ENCODE measurements at places on chromosomes 3 and 15.
A peak's percentile ranks its signal among the peaks of the same experiment; 100 is the strongest.

- DNase-seq, result peak; percentile 51
These were observed 19.2 kb downstream of the SNX33 start for GRCh38 chr15:75666823-75667501.

GRCh38 chr3:119637679-119638477 is 22.5 kb downstream of the POPDC2 start:
- peak; percentile 74 for DNase-seq

GRCh38 chr3:122661633-122662032 is 19.0 kb upstream of the PARP14 start:
- DNase-seq, result no peak

GRCh38 chr3:149678351-149678950 is 20.6 kb upstream of the WWTR1 start:
- DNase-seq, result no peak

DNA sequence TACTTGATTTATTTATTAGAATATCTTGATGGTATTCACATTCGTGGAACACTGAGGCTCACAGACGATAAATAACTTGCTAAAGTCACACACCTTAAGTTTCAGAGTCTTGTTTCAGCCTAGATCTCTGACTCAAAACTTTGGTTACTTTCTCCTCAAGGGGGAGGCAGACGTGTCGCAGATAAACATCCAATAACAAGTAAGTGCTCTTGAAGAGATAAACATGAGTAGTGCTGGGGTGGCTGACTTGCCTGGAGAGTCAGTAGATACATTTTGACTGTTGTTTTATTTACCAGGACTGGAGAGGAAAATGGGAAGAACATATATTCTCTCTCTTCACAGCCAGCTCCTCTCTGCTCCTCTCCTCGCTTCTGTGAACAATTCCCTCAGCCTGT is 31.3 kb downstream of the FBXO45 start:
- no peak for DNase-seq

DNA sequence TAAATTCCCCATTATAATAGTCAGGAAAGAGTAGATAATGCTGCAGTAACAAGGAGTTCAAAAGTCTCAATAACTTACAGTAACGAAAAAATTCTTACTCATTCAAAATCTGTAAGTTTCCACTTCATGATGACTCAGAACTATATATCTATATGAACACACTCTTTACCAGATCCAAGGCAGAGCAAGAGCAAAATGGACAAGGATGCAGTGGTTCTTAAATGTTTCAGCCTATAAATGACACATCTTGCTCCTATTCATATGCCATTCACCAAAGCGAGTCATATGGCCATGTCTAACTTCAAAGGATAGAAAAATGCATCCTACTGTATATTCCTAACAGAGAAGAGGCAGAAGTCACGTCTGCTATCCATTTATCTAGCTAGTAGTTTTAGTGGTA is 787.7 kb downstream of the NAALADL2 start:
- DNase-seq, result no peak

DNA sequence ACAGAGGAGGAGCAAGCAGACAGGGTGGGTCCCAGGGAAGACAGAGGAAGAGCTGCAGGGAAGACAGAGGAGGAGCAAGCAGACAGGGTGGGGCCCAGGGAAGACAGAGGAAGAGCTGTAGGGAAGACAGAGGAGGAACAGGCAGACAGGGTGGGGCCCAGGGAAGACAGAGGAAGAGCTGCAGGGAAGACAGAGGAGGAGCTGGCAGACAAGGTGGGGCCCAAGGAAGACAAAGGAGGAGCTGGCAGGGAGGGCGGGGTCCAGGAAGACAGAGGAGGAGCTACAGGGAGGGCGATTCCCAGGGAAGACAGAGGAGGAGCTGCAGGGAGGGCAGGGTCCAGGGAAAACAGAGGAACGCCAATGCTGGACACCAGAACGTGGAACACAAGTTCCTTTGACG is 66.5 kb downstream of the PLXNA1 start:
- DNase-seq, result no peak

DNA sequence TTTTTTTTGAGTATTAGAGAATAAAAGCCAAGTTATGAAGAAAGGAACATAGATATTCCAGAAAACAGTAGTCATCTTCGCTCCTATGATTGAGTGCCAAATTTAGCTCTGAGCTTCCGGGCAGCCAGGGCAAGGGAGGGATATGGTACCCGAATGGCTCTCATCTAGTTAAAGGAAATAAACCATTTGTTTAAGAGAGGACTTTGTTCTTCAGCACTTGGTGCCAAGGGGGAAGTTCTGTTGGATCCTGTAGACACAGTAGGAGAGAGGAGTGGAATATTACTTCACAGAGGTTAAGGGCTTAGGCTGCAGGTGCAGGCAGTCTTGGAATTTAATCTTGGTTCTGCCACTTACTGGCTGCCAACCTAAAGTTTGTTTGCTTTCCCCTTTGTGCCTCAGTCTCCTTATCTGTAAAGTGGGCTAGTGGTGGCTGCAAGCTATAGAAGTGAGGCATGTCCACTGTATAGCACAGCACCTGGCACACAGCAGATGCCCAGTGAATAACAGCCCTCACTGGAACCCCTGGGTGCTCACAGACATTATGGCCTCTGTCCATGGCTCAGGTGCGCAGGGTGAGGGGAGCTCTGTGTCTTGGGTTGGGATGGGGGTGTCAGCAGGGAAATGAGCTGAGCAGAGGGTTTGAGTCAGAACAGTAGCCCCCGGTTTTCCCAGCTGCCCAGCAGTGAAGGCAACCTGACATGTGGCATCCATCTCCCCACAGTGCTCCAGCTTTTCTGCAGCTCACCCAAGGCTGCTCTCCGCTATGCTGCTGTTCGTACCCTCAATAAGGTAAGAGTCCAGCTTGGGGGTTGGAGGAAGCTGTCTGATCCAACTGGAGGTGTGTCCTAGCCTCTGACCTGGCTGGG is 10.4 kb downstream of the COPG1 start:
- no peak for DNase-seq

DNA sequence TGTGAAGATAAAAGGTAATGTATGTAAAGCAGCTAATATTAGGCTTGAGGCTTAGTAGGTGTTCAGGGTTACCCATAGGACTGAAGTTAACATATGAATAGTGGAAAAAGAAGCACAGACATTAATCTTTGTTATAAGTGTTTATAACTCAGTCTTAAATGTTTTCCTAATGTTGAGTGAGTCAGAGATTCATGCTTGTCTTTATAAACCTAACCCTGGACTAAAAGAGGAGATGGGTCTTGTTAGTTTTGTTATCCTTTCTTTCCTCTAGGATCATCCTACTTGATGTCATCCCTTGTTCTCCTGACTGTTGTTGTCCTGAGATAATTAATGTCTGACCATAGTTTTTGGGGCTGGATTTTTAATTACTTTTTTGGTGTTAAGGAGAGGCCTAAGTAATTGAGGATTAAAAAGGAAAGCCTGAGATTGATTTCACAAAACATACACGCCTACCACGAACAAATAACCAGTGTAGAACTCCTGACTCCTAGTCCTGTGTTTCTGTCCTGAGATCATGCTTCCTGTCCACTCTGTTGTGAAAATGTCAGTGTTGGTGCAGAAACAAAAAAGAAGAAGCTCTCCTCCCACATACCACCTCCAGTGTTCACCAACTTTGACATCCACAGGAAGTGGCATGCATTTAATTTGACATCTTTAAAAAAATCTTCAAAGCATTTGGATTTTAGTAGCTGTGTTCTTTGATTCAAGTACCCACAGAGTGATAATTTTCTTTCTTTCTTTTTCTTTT is 8.4 kb downstream of the MITF start:
- DNase-seq, result no peak

GRCh38 chr3:185912512-185912911 is 25.3 kb downstream of the TRA2B start:
- DNase-seq, result no peak

GRCh38 chr3:79587150-79587549 is 180.6 kb downstream of the ROBO1 start:
- no peak for DNase-seq

DNA sequence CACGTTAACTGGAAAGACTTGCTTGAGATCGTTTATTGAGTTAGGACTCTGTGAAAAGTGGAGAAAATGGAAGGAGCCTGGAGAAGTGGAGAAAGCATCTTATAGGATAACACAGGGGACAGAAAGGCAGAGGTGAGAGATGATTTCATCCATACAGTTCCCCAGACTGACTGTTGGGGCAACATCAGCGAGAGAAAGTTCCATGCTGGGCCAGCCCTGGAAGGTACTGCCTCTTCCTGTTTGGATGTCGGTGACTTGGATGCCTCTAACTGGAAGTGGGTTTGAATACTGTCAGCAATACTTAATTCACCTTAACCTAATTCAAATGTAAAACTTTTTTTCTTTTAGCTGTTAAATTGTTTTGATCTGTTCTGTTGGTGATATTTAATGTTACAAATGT is 32.3 kb downstream of the ATP13A5 start:
- no peak for DNase-seq

GRCh38 chr3:184610245-184610871 is 48.8 kb downstream of the EPHB3 start:
- DNase-seq, result no peak

GRCh38 chr15:101123222-101123910 is 128.5 kb downstream of the CHSY1 start:
- no peak for DNase-seq

GRCh38 chr3:133921592-133921991 is 25.9 kb upstream of the RAB6B start:
- DNase-seq, result no peak

- DNase-seq, result no peak
These were observed 17.8 kb downstream of the USP3 start for GRCh38 chr15:63522225-63522578.

GRCh38 chr3:172673210-172673679 is 37.6 kb downstream of the NCEH1 start:
- DNase-seq, result no peak

- DNase-seq, result no peak
These were observed 156.0 kb upstream of the RARB start for GRCh38 chr3:25272090-25272489.

GRCh38 chr3:184227481-184227935 is 1.9 kb upstream of the VWA5B2 start:
- no peak for DNase-seq

DNA sequence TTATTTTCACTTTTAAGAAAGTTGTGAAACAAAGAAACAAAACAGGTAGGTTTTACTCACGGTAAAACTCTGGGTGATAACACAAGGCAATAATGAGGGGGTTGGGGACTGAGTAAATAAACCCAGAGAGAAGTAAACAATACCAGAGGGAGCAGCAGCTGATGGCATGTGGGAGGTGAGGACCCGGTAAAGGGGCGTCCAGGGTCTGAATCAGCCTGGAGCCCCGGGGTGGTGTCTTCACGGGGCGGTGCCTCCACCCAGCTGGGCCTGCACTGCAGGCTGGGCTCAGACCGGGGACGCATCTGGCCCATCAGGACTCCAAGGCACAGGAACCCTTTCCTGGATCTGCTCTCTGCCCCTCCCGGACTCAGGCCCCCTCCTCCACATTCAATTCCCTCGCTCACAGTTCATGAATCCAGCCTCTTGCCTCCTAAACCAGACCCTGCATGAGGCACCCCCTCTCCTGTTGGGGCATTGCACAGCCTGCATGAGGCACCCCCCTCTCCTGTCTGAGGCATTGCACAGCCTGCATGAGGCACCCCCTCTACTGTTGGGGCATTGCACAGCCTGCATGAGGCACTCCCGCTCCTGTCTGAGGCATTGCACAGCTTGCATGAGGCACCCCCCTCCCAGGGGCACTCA is 73.9 kb upstream of the MFGE8 start:
- DNase-seq, result no peak

DNA sequence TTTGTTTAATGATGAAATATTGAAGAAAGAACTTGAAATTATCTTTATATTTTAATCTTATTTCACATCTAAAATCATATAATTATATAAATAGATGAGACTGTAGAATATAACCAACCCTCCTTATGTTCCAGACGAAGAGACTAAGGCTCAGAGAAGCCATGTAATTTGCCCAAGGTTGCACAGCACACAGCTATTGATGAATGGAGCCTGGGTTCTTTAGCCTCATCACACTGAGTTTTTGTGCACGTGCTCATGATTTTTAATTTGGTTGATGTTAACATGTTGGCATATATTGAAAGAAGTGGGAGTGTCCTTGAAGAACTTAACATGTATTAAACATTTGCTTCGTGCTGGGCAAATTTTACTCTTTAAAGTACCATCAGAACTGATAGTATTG is 151.6 kb downstream of the FNDC3B start:
- no peak for DNase-seq

DNA sequence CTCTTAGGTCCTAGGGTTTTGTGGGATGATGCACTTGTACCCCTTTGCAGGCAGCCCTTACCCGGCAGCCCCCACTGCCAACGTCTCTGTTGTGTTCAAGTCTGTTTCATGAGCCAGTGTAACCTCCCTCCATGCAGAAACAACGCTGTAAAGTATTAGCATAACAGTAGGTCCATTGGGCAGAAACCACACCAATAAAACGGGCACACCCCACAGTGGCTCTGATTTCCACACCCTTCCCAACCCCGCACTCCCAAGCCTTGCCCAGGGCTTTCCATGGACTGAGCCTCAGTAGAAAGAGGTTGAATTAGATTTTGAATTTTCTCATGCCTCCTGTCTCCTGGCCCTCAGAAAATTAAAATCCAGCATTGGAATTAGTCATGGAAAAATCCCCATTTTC is 124.5 kb downstream of the CACNA1D start:
- DNase-seq, result no peak

DNA sequence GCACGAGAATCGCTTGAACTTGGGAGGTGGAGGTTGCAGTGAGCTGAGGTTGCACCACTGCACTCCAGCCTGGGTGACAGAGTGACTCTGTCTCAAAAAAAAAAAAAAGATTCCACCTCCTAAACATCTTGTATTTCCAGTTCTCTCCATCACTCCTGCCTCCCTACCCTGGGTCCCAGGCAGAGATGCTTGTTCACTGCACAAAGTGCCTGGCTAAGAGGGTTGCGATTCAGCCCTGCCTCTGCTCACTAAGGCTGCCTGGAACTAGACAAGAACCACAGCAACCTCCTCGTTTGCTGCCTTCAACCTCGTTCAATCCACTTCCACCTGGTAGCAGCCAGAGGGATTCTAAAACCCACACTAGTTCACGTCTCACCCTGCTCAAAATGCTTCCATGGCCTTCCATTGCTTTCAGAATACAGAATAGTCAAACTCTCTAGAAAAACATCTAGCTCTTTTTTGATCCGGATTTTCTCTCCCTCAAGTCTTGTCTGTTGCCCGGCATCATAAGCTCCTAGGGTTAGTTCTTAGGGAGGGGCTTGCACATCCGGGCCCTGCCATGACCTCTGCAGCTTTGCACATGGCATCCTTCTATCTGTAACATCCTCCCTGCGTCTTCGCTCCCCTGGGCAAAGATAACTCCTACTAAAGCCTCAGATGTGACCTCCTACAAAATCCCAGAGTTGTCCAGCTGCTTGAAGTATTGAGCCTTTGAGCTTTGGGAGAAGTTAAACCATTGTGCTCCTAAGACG is 1.0 kb upstream of the MCM2 start:
- no peak for DNase-seq

- no peak for DNase-seq
These were observed 79.9 kb upstream of the ZBTB20 start for GRCh38 chr3:115226844-115227445.

DNA sequence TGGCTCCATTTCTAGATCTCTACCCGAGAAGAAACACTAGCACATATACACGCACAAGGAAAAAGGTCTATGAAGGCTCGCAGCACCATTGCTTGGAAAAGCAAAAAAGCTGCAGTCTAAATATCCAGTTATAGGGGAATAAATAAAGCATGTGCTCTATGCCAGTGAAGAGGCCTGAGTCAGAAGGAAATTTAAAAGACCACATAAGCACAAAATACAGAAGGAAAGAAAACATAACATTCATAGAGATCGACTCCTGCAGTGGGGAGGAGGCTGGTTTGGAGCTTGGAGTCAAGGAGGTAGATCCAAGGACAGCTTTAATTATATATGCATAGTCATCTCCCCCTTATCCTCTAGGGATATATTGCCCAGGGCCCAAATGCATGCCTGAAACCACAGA is 114.4 kb downstream of the PDZRN3 start:
- DNase-seq, result no peak

All from epithelial cell of proximal tubule (primary cell).